AG04450 (cell line): ENCODE measurements at places on chromosomes 1 and 21.
A peak's percentile ranks its signal among the peaks of the same experiment; 100 is the strongest.

GRCh38 chr1:24186031-24186710, 918 bp downstream of the IFNLR1 start:
- no peak for DNase-seq

DNA sequence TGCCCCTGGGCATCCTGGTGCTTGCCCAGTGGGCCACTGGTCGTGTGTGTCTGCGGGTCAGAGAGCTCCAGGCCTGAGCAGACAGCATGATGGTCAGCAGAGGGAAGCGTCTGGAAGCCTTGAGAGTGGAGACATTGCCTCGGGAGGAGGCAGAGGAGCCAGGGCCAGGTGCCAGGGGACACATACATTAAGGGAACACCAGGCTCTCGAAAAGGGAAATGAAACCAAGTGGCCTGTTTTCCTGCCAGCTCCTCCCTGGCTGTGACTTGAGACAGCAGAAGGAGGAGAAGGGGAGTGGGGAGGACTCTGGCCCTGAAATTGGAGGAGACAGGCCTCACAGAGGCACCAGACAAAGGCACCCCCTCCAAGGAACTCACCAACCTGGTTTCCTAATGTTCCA, 62.4 kb upstream of the LRP8 start:
- DNase-seq = no peak

DNA sequence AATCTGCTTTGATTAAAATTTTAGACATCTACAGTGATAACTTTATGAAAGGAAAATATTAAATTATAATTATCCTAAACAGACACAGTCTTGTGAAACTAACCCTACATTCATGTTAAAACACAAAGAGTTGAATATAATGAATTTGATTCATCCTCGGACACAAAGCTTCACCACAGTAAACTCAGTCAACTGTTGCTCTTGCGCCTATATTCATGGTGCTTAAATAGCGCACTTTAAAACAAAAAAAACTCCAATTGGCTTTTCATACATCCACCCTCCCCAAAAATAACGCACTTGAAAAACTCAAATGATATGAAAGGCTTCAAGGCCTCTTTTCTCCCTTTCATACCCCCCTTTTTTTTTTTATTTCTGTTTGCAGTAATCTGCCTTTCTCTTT, 260.3 kb downstream of the FAF1 start:
- no peak for DNase-seq

DNA sequence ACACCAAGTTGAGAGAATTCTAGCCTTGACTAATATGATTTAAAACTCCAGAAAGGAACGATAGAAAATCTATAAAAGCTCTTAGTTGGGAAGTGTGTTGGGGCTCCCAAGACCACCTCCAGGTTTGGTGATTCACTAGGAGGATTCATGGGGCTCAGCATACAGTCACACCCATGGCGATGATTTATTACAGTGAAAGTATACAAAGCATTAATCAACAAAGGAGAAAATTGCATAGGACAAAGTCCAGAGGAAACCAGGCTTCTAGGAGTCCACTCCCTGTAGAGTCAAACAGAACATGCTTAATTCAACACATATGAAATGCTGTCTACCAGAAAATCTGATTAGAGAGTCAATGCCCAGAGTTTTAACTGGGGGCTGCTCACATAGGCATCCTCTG, 4.8 kb downstream of the CDCA8 start:
- DNase-seq = no peak

DNA sequence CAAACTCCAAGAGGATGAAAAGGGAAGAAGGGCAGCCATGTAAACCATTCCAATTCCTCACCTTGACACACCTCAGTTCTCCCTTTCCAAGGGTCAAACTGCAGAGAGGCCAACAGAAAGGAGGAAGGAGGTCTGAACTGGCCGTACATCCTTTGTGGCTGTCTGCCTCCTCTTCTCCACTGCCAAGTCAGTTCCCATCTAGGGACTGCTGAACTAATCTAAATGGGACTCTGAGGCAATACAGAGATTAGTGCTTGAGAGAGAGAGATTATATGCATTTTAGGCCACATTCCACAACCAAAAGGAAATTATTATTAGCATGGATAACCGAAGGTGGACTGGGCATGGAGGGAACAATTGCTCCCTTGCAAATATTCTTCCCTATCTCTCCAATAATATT, 2.7 kb downstream of the ARHGEF11 start:
- no peak for DNase-seq

DNA sequence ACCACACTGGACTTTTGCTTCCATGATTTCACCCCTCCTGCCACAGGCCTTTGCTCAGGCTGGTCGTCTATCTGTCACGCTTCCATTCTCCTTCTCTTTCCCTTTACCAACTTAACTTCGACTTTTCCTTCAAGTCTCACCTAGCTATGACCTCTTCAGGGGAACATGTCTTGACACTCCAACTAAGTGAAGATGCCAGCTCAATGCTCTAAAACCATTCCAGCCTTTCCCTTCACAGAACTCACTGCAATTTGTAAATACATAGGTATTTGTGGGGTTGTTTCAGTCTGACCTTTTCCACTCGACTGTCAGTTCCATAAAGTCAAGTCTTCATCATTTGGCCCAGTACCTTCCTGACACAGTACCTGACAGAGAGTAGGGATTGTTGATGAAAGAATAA, 358.6 kb upstream of the CAMK1G start:
- DNase-seq = no peak

DNA sequence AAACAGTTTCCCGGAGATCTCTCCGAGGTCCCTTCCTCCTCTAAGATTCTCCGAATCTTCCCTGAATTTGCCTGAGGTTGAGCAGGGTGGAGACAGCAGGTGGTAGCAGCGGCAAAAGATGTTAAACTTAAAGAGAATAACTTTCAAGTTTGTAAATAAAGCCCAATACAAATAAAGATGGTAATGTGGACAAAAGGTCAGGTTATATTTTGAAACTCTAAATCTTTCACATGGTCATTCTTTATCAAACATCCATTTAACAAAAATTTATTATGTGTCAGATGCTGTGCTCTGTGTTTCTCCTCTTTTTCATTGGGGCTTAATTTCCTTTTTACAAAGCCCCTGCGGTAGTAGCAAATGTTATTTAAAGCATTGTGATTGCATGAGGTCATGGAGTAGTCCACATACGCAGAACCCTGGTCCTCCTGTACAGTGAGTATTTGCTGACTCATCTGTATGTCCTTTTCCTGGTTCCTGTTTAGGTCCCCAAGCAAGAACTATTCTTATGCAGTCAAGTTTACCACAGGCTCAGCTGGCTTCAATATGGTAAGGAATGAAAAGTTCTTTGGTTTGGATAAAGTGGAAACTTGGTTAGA, 119.2 kb downstream of the ITSN1 start:
- DNase-seq = peak; percentile 95

GRCh38 chr1:69258842-69259241, 308.9 kb upstream of the LRRC7 start:
- DNase-seq = no peak

- DNase-seq = no peak
These were observed 121.7 kb downstream of the SLC30A10 start for GRCh38 chr1:219806642-219807041.

GRCh38 chr1:37083603-37084002, 49.3 kb upstream of the GRIK3 start:
- DNase-seq = no peak

- DNase-seq = no peak
These were observed 20.0 kb downstream of the FOXD3 start for GRCh38 chr1:63342402-63342801.

- no peak for DNase-seq
These were observed 20.0 kb downstream of the HDAC1 start for GRCh38 chr1:32311709-32312393.

DNA sequence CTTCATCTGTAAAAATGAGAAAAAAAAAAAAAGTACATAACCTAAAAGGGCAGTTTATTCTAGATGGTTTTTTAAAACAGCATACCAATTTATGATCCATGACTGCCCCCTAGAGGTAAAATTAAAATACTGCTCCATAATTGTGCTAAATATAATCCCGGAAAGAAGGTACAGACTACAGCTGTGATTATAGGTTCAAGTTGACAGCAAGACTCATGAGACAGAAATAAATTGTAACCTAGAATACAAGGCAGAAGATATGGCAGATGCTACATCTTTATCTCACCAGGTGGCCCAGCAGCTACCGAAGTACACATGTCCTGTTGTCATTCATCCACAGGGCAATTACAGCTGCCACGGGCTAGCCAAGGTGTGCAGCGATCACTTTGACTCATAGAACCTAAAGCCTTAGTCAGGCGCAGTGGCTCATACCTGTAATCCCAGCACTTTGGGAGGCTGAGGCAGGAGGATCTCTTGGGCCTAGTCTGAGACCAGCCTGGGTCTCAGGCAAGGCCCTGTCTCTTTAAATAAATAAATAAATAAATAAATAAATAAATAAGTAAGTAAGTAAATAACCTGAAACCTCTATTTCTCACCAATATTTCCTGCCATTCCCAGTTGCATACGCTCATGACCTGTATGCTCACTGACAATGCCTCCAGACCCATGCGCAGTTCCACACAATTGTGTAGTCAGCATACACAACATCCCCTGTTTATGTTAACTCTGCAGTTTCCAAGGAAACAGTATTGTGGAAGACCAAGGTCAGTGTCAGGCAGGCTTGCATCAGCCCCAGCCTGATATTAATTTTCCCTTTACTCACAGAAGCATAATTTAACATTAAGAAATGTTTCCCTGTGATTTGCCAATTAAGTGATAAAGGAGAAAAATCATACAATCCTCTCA, 18.3 kb upstream of the PPIE start:
- DNase-seq = peak; percentile 27

DNA sequence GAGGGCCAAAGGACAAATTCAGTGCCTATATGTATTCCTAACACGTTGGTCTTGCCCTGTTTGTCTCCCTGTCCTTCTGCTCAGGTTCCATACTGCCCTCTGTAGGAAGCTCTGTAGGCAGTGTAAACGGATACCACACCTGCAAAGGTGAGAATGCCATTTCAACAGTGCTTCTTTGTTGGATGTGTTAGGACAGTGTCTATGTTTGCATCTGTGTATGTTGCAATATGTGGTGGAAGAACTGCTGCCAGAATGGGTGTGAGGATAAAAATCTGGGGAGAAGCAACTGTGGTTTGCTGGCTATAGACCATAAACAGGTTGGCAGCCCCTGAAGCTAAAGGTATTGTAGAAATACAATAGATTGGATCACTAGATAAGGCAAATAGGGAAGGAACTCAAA, 113.1 kb upstream of the BMP8A start:
- DNase-seq = no peak

- no peak for DNase-seq
These were observed 6.7 kb upstream of the EVI5 start for GRCh38 chr1:92791487-92792066.

- DNase-seq = peak; percentile 80
These were observed 2.1 kb downstream of the EVA1B start for GRCh38 chr1:36321119-36321951.

DNA sequence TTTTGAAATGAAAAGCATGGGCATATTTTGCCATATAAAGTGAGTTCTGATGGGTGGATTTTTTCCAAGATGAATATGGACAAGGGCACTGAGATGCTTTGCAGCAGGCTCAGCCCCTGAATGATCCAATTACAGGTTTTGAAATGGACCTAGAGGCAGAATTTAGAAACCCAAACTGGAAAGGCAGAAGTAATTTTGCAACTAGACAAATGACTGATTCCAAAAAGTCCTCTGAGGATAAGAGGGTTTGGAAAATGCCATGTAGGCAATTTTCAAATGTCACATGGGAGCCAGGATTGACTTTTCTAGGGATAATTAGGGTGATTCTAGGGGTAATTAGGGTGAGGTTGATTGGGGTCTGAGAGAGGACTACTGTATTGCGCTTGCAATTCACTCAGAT, 148.9 kb upstream of the ZNF648 start:
- no peak for DNase-seq

DNA sequence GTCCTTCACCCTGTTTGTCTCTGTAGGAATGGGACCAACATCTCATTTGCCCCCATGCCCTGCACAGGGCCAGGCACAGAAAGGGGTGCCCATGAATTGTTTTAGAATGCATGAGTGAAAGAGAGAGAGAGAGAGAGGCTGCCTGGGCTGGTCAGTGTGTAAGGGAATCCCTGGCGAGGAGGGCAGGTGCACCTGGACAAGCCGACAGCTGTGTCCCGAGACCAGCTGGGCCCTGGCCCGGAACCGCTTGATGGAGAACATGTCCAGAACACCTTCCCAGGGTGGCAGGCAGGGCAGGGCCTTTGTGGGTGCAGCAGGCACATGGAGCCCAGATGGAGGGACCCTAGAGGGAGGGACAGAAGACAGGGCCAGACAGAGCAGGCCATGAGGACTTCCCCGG, 22.7 kb downstream of the SPOCD1 start:
- no peak for DNase-seq

- DNase-seq = no peak
These were observed 105.3 kb downstream of the CACNA1E start for GRCh38 chr1:181588631-181589030.

DNA sequence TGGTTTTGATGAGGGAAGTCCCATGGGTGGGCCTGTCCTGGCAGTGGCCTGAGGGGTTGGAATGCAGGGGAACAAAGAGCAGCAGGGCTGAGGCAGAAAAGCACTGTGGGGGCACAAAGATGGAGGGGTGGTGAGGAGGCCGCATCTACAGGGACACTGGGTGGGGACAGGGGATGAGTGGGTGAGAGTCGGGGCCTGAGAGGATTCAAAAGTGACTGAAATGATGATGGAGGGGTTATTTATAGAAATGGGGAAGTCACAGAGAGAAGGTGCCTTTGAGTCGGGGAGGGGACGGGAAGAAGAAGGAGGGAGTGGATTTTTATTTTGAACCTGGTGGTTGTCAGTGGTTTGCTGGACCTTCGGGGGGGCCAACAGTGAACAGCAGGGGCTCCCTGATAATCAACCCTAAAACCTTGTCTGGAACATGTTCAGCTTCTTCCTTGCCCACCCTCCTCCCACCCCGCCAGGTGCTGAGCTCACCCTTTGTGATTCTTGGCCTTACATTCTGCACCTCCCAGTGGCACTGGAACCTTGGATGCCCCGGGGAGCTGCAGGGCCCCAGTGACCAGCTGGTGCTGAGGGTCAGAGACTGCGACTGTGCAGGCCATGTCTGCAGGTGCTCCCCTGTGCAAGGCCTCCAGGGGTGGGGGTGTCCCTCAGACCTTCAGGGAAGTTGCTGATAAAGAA, 42.9 kb downstream of the IER5 start:
- no peak for DNase-seq

DNA sequence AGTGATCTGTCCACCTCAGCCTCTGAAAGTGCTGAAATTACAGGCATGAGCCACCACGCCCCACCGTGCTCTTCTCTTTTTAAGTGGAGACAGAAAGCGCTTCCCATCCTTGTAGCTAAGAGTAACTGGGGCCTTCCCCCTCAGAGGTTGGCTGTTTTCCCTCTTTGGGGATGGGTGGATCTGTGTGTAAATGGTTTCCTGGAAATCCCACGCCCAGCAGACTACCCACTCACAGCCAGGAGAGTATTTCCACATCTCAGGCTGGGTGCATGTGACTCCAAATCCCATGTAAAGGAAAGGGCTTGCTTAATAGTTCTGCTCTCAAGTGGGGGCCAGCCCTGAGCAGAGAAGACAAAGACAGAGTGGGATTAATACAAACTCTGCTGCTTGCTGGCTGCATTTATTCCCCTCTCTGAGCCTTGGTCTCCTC, 19.6 kb upstream of the TCEA3 start:
- DNase-seq = peak; percentile 30

DNA sequence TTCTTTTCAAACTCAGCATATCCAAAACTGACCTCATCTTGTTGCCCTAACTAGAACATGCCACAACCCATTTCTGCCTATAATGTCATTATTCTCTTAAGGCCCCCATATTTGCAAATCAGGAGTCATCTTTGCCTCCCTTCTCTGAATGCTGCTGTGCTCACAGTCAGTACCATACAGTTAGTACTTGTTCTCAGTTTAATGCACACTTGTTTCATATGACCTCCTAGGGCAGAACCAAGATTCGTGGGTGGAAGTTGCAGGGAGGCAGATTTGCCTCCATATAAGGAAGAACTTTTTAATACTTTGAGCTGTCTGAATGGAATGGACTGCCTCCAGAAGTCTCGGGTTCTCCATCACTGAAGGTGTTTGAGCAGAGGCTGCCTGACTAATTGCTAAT, 9.2 kb downstream of the CAP1 start:
- DNase-seq = no peak
